ENCODE measurements at places on chromosomes 5 and 9. TPM values are rescaled to one million over a fixed set of nuclear protein-coding genes. Genes with fewer than 3 reads are reported as not detected.
A peak's percentile ranks its signal among the peaks of the same experiment; 100 is the strongest.

Gene BHMT2
- not detected for total RNA-seq

Gene SMIM33
- not detected for total RNA-seq

Gene SUSD3
- not detected for total RNA-seq

Gene MORN5
- total RNA-seq: 1.7 TPM

Gene GARIN3
- not detected for total RNA-seq

Gene BTNL8
- 0.22 TPM for total RNA-seq

Gene PCDHGA1
- 1.0 TPM for total RNA-seq

Gene AIF1L
- total RNA-seq: 95.1 TPM

Gene CYLC2
- not detected for total RNA-seq

Gene GTF2H2
- 69.7 TPM for total RNA-seq

DNA sequence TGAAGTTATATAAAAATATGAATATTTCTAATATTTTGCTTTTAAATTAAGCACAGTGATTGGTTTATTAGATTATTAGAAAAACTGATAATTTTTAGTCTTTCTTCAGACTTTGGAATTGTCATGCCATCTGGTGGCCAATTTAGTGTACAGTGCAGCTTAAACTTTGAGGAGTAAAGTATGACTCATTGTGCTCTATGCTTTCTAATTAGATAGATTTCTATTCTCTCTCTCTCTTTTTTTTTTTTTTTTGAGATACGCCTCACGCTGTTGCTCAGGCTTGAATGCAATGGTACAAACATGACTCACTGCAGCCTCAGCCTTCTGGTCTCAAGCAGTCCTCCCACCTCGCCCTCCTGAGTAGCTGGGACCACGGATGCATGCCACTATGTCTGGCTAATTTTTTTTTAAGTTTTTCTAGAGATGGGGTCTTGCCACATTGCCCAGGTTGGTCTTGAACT is 42.1 kb upstream of the GPR21 start:
- peak; percentile 5 for DNase-seq

GRCh38 chr5:10701567-10702039 is 59.4 kb downstream of the DAP start:
- DNase-seq: peak; percentile 50

DNA sequence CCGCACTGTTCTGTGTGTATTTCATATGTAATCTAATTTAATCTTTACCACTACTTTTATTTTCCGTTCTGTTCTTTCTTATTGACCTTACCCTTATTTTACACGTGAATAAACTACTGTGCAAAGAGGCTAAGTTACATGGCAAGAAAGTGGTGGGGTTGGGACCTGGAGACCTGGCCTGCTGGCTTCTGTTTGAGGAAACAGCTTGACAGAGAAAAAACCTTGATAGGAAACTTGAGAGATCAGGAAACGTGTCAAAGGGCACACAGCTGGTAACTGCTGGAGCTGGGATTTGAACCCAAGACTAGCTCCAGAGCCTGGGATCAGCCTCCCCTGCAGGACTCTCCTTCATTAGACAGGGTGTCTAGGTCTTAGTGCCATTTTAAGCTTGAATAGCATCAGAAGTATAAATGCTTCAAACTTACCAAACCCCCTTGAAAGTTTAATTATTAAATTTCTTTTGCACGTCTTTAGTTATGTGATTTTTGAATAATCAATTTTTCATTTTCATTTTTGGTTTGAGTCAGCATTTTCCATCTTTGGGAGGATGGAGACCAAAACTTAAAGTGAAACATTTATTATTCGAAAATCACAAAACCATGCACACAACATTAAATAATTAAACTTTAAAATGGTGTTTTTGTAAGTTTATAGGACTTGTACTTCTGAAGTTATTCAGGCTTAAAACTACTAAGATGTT is 129.5 kb downstream of the RGS3 start:
- DNase-seq: no peak

DNA sequence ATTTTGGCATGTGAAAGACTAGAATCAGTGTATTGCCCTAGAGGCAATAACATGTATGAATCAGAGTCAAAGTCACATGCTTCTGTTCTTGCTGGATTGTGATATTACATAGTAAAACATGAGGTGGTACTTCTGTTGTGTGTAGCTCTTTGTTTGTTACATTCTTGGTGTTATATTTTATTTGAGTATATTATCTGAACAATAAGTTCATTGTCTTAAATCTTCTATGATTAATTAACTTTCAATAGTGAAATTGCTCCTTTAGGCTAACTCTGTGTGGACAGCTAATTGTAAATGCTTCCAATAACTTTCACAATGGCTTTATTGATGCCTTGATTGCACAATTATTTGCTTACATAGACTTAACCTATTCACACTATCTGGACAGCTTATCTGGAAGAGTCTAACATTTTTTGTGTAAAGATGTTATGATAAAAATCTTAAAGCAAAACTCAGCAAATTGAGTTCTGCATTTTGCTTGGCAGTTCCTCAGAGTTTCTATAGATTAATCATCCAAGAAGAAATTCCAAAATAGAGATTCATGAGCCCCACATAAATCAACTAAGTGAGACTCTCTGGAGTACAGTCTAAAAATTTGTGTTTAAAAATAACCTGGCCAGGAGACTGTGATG is 239.6 kb upstream of the TUSC1 start:
- no peak for DNase-seq

DNA sequence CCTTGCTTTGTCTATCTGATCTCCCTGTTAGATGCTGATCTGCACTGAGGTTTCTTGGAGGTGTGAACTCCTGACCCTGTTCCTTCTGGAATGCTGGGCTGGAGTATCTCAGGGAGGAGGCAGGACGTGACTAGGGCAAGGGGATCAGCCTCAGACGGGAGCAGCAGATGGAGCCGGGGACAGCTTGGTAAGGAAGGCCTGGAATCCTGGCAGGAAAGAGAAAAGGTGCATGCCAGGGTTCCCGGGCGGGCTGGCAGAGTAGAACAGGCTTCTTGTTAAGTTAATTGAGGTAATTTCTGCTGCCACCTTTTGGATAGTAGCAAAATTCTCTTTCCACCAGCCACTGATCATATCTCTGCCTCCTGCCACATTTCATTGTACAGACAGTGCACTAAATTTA is 180.9 kb downstream of the ZNF462 start:
- no peak for DNase-seq

- no peak for DNase-seq
Measured at GRCh38 chr5:156469636-156470035, 142.7 kb downstream of the SGCD start.

GRCh38 chr5:159456722-159457465 is 126.6 kb upstream of the IL12B start:
- DNase-seq: no peak

- DNase-seq: no peak
Measured at GRCh38 chr5:66718374-66719002, 122.3 kb downstream of the MAST4 start.

DNA sequence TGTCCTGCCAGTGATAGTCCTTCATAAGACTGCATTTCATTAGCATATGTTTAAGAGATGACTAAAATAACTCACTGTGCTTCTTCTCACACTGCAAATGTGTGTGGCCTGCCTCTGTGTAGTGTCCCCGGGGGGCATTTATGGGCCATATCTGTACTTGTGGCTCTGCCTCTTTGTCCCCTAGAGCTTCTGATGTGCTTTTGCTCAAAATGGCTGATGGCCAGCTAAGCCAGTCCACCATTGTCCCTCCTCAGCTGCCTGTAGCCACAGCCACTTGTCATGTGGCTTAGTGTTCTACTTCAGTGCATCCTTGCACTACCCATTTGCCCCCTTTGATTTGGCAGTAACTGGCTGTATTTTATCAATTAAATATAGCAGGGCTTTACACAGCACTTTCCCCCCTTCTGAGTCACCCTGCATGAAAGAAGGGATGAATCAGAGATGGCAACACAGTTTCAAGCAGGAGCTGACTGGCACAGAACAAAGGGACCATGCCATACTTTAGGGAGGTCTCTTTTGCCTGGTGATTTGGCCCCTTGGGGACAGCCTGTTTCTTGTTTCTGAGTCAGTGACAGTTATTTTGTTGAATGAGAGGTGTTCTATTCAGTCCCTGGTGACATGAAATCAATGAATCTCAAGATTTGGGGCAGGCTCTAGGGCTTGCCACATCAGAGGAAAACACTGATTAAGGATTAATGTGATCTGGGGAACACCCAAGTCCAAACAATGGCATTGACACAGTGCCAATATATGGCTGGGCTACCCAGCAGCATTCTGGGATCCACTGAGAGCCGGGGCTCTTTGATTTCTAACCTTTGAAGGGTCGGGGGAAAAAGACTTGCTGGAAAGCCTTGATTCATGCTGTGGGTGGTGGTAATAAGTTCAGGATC is 245.5 kb downstream of the SMARCA2 start:
- DNase-seq: no peak

GRCh38 chr9:3969590-3970260 is 330.1 kb downstream of the GLIS3 start:
- no peak for DNase-seq

- no peak for DNase-seq
Measured at GRCh38 chr5:142532781-142533176, 153.1 kb downstream of the FGF1 start.
